Stimulated activated naive CD8-positive, alpha-beta T cell treated with anti-CD3 and anti-CD28 coated beads, Interleukin-15, Interleukin-2, amounts not matched to agents 100 U/mL and 50 U/mL, for 24 hours (primary cell): ENCODE measurements at places on chromosomes 5 and 9.

DNA sequence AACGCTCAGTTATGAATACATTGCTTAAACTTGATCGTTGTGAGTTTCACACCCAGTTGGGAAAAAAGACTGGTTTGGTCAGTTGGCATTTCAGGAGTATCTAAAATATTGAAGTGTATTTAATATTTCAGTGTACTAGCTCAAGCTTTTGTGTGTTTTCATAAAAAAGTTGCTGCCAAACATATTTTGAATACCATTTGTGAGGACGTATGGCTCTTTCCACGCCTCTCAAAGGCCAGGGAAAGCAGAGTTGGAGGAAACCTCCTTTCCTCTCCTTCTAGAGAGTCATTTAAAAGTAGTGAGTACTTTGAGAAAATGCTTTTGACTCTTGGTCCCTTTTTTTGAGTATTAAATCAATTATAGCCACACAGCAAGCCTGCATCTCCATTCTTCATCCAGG lies 43.2 kb upstream of the ANKRD33B start:
- DNase-seq = no peak

GRCh38 chr5:1719860-1720259 lies 79.8 kb downstream of the MRPL36 start:
- DNase-seq = no peak

DNA sequence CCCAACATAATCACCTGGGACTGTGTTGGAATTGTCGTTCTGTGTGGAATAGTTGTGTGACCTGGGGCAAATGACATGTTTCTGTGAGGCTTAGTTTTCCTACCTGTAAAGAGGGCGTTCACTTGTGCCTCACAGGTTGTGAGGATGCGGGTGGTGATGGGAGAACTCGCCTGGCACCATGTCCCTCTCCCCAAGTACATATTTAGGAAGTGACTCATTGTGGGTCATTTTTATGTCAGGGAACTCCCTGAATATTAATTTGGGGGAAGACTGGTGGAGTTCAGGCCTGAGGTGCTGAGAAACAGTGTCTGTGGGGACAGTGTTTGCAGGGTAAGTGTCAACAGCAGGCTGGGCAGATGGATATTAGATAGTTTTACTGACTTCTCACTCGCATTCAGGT lies 144.7 kb downstream of the KDM4C start:
- no peak for DNase-seq

- peak; percentile 33 for DNase-seq
Observed at GRCh38 chr9:122463828-122464632, 13.7 kb downstream of the OR1J1 start.

DNA sequence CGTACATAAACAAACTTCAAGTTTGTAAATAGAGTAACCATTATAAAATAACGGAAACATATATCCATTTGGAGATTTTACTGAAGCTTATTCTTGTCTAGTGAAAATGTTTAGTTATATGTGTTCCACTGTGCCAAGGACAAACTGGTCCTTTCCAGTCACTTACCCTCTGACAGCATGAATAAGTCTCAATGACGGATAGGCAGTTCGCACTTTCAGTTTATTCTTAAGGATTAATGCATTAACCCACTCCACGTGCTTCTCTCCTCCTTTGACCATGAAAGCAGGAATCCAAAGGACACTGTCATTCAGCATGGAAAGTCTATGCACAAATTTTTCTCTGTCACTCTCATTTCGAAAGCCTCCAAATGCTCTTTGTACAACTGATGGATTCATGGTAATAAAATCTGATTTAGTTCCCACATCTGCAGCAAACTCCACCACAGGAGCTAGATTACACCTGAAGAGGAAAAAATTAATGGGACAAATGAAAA lies 47.1 kb downstream of the ST8SIA4 start:
- DNase-seq = no peak

GRCh38 chr5:29296548-29296947 lies 1896.9 kb upstream of the CDH6 start:
- DNase-seq = no peak

- DNase-seq = no peak
Observed at GRCh38 chr9:92245005-92245797, 48.3 kb downstream of the IARS1 start.

GRCh38 chr5:169197343-169197742 lies 103.6 kb downstream of the SLIT3 start:
- no peak for DNase-seq

DNA sequence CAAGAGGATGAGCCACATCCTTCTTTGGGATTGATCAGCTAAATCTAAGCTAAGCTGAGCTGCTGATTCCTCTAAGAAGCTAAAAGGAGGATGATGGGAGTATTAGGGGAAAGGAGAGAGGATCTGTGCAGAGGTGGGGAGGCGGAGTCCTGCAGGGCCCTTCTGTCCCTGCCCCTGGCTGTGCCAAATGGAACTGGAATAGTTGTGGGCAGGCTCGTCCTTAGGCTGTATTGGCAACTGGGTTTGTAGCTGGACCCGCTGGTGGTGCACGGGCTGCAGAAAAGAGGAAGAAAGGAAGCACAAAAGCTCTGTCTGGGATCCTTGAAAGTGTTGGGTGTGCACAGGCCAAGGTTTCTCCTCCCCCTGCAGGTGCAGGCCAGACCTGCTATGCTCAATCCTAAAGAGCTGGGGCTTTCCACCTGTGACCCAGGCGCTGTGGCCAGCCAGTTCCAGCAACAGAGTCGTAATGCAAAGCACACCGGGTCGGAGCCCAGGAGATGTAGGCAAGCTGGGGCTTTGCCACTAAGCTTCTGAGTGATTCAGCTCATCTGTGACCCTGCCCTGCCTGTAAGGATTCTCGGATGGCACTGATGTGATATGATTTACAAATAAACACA lies 9.8 kb downstream of the CLTB start:
- no peak for DNase-seq

DNA sequence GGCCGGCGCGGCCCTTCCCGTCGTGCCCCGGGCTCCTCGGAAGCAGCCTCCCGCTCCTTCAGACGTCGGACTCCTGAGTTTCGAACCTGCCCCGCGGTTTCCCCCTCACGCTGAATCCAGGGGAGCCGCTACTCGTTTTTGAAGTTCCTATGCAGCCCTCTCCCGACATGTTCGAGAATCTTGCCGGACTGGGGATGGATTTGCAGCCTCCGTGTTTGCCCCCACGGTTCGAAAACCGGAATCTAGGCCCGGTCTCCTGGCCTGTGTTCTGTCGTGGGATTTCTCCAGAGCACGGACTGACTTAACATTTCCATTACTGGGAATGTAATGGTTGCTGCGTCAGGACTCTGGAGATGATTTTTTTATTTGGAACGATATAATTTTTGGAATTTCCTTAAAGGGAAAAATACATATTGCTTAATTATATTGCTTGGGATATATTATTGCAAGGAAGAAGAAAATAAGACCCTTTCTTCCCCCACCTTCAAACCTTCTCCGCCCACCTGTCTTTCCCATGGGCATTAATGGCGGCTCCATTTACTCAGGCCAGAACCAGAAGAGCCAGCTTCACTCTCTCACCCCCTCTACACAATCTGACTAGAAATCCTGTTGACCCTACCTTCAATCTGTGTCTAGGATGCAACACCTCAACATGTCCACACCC lies 8.5 kb upstream of the MGAT1 start:
- DNase-seq = no peak

GRCh38 chr5:66362687-66363086 lies 218.6 kb downstream of the SREK1 start:
- no peak for DNase-seq

DNA sequence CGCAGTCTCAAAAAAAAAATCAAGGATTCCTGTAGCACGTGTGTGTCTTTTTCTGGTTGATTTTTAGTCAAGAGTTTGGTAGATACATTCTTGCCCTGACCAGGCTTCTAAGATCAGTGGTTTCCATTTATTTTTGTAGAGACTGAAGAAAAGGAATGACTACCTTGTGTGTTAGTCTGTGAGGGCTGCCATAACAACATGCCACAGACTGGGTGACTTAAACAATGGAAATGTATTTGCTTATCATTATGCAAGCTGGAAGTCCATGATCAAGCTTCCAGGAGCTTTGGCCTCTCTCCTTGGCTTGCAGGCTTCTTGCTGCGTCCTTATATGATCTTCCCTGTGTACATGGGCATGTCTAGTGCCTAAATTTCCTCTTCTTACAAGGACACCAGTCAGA lies 127.0 kb downstream of the CCDC192 start:
- DNase-seq = no peak

- DNase-seq = peak; percentile 90
Observed at GRCh38 chr9:78235762-78236550, at the start of gene CEP78. Gene CEP78 (plus strand): TSS chr9:78236075. CDS start chr9:78236351, 276 bp downstream.

DNA sequence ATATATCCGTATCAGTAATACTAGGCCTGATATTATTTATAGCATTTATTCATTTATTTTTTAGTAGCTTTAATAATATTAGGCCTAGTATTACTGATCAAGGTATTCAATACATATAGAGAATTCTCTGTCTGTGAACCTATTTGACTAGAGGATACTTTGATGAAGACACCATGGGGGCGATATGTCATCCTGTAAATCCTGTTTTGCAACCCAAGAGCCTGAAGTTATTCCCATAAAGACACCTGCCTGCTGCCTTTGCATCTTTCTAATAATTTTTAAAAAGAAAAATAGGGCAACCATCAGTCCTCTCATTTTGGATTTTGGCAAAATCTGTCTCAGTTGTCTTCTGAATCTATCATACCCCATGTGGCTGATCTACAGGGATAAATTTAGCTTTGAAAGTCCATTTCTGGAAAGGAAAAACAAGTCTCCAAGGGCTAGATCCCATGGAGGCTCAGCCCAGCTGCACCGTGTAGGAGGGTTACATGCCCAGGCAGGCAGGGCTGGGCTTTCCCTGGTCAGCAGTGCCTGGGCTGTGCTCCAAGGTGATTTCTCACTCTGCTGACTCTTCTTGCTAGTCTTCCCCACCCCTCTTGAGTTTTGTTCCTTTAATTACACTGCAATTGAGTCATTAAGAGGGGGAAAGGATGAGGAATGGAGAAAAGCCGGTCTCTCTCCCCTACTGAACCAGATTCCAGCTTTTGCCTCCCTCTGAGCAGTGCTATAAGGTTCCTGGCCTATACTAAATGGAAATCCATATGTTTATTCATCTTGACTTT lies 169.0 kb downstream of the TRIM32 start:
- no peak for DNase-seq

GRCh38 chr5:95667061-95667618 lies 15.7 kb downstream of the SPATA9 start:
- no peak for DNase-seq

- DNase-seq = peak; percentile 17
Observed at GRCh38 chr5:7856855-7857254, 5.9 kb upstream of the CFAP90 start.

DNA sequence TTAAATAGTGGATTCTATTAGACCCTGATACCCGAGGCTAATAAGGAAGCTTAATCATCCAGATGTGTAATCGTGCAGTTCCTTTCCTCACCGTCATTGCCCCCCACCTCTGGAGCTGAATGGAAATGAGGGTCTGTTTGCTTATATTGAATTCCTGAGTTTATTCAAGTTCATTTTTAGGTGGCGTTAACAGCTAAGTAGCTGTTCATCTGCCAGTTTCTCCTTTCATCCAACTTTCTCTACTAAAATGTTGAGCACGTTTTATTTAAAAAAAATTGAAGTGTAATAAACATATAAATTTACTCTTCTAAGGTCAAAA lies 291.0 kb downstream of the DOCK8 start:
- DNase-seq = no peak

- no peak for DNase-seq
Observed at GRCh38 chr5:170704417-170705192, 78.9 kb upstream of the GABRP start.

DNA sequence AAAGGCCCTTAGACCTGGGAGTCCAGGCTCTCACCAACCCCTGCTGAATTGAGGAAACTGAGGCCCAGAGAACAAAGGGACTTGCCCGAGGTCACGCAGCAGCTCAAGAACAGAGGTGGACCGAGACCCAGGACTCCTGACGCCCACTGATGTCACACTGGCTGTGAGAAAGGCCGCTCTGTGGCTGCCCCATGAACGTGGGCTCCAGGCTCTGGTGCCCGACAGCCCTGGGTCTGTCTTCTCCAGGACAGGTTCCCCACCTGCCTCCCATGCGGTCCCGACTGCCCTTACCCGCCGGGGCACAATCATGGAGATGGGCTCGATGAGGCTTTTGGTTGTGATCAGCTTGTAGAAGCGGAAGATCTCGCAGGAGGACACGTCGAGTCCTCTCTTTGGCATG lies 9.3 kb upstream of the TRIM14 start:
- no peak for DNase-seq

- DNase-seq = peak; percentile 6
Observed at GRCh38 chr5:35229076-35230037, 930 bp downstream of the PRLR start.

- DNase-seq = no peak
Observed at GRCh38 chr9:83266666-83267496, 203.9 kb upstream of the RASEF start.

DNA sequence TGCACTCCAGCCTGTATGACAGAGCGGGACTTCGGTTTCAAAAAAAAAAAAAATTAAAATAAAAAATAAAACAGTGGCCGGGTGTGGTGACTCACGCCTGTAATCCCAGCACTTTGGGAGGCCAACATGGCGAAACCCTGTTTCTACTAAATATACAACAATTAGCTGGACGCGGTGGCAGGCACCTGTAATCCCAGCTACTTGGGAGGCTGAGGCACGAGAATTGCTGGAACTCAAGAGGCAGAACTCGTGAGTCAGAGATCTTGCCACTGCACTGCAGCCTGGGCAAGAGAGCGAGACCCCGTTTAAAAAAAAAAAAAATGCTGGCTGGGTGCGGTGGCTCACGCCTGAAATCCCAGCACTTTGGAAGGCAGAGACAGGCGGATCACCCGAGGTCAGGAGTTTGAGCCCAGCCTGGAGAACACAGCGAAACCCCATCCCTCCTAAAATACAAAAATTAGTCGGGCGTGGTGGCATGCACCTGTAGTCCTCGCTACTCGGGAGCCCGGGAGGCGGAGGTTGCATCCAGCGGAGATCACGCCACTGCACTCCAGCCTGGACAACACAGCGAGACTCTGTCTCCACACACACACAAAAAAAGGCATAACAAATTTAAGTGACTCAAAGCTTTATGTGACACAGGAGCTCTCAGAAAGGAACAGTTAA lies 1.5 kb upstream of the NPM1 start:
- DNase-seq = no peak

DNA sequence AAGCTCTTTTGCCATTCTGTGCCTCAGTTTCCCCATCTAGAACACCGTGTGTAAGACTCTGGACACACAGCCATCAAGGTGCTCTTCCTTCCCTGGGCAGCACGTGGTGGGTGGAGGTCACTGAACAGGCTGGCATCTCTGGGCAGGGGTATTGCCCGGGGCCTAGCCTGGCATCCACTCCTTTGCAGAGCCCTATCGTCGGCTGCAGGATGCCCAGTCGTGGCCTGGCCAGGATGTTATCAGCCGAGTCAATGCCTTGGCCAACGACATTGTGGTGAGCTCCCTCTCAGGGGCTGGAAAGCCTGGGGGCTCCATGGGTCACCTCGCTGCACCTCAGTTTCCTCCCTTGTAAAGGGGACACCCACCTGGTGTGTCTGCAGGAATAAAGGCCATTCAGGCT lies 4.0 kb downstream of the ADGRD2 start:
- DNase-seq = no peak
